ENCODE measurements at places on chromosomes 1 and 21.

GRCh38 chr1:18532390-18533170 is 51.9 kb downstream of the KLHDC7A start:
- no peak for DNase-seq

DNA sequence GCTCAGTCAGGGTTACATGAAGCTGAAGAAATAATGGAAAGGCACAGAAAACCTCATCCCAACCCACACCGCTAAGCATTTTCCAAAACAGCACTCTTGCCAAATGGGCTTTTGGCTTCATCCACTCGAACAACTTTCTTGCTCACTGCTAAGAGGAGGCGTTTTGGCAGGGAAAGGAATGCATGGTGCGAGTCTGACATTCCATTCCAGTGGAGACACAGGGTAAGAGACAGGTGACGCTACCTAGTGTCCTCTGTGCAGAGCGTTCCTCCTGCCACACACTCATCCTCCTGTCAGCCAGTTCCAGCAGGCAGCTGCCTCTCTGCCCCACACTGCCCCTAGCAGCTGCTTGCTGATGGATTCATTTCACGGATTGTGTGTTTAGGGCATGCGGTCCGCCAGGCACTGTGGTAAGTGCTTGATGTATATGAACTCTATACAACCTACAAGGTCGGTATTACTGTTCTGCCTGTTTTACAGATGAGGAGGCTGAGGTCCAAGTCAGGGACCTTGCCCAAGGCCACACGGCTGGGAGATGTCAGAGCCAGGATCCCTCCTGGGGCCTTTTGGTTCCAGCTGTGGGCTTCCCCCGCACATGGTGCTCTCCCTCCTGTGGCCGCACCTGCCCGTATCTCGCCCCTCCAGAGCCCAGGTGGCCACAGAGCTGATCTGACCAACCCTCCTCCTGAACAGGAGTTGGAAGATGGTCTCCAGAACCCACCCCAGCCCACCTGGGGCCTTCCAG is 25.7 kb upstream of the BACE2 start:
- DNase-seq = no peak

DNA sequence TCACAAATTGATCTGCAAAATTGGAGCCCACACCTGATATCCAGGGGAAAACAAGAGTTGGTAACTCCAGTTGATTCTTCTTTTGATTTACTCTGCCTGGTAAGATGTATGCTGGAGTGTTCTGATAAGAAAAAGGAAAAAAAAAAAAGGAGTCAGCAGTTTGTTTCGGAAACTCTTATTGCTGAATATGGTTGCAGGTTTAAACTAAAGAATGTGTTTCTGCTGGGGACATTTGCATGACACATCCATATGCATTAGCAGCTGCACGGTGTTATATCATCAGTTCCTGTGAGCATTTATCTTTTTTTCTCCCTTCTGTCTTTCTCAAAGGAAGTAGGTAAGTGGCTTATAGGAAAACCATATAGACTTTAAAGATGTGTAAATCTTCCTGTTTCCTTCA is 418.5 kb upstream of the ESRRG start:
- no peak for DNase-seq

DNA sequence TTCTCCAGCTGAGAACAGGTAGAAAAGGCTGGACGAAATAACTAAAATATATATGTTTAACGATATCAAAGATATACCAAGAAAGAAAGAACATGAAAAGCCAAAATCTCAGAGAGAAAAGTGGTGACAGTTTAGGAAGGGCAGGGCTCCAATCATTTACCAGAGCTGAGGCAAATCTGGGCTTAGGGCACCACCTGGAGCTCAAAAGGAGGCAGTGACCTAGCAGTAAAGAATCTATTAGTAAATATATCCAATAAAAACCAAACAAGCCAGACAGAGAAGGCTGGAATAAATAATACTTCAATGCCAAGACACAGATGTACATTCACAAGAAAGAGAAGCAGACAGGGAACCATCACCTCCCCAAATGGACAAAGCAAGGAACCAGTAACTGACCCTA is 43.5 kb downstream of the CHIA start:
- no peak for DNase-seq

DNA sequence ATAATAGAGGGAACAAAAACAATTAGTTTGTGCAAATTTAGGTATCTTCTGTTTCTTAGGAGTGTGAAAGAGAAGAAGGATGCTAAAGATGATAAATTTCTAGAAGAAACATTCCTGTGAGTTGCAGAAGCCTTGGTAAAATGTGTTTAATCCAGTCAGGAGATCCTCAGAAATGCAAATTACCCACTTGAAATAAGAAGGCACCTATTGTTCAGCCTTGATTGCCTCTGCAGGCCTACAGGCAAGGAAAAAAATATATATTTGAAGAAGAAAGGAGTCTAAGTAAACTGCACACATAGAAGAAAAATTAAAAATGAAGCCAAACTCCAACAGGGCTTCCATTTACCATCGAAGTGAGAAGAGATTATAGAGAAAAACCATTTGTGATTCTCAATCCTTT is 51.0 kb upstream of the LHX8 start:
- DNase-seq = no peak

All from putamen (tissue), 1 donor.